Regular cardiac myocyte (primary cell): ENCODE measurements at places on chromosomes 13 and 19. TPM values are rescaled to one million over a fixed set of nuclear protein-coding genes. Genes with fewer than 3 reads are reported as not detected.

The RAB3A gene
- 1.9 and 2.5 TPM in 2 replicates for total RNA-seq

The CDADC1 gene
- 3.1 and 3.5 TPM in 2 replicates for total RNA-seq

The CGB5 gene
- not detected in 2 replicates for total RNA-seq

The FLT3LG gene
- 1.5 and 3.4 TPM in 2 replicates for total RNA-seq

The LGI4 gene
- total RNA-seq, result under 0.01 and 3.7 TPM in 2 replicates
